Suprapubic skin (tissue), 4 donors: ENCODE measurements at places on chromosomes 12 and 14.

GRCh38 chr14:72583316-72584272, 310.3 kb downstream of the DPF3 start:
- no peak for DNase-seq

- DNase-seq, result no peak
Measured at GRCh38 chr12:105555556-105556295, 225.2 kb downstream of the C12orf75 start.

GRCh38 chr12:117121441-117121840, 22.2 kb upstream of the TESC start:
- no peak for DNase-seq

- DNase-seq, result no peak
Measured at GRCh38 chr12:47967461-47968321, 4.3 kb downstream of the TMEM106C start.

DNA sequence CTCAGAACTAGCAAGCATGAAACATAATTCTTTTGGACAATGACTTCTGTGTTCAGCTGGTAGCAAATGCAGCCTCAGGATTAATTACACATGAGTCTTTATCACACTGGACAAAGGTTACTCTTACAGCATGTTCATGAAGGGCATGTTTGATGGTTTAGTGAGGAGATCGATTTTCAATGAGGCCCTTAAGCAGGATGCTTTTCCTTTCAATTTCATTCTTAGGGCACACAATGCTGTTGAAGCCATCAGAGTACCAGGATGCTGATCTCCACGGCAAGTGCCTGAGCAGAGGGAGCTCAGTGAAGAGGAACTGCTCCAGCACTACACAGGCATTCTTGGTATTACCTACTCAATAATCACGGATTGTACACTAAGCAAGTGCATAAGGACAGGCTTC, 542.0 kb downstream of the SNAPC1 start:
- DNase-seq, result no peak

DNA sequence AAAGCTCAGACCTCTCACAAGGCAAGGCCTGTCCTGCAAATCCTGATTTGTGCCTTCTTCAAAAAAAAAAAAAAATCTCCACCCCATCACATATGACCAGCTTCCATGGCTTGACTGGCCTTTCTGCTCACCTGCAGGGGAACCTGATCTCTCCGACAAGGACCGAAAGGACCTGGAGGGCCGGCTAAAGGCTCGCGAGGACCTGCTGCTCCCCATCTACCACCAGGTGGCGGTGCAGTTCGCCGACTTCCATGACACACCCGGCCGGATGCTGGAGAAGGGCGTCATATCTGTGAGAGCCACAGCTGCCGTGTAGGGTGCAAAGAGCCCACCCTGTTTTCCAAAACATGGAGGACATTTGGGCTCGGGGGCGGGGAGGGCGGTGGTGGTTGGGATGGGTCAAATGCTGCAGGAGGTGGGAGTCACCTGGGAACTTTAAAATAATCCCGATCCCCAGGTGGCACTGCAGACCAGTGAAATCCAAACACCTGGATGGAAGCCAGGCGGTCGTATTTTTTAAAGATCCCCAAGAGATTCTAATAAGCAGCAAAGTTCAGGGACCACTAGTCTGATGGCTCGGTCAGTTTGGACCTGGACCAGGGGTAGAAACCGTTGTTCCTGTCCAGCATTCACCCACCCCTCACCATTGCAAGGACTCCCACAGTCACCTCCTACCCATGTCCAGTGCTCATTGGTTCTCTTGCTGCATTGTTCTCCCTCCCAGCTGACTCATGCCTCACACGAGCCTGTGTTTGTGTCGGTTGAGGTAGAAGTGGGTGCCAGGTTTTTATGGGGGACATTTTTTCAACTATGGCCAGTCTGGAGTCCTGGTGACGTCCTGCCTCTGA, 44.8 kb downstream of the FOXN4 start:
- peak; percentile 90 for DNase-seq

DNA sequence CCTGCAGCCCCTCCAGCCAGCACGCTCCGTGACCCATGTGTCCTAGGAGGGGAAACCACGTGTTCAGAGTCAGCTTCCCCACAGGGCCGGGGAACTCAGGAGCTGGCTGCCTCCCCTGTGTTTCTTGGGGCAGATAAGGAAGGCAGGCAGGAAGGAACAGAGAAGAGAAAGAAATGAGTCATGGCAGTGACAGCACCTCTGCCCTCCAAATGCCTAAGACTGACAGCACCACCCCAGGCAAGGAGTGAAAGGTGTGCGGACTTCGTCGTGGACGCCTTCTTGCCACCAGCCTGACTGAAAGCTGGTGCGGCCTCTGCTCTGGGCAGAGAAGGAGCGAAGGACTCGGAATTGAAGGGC, 167.0 kb upstream of the FKBP4 start:
- peak; percentile 29 for DNase-seq

- peak; percentile 87 for DNase-seq
Measured at GRCh38 chr12:68808388-68809189, 612 bp downstream of the MDM2 start.

DNA sequence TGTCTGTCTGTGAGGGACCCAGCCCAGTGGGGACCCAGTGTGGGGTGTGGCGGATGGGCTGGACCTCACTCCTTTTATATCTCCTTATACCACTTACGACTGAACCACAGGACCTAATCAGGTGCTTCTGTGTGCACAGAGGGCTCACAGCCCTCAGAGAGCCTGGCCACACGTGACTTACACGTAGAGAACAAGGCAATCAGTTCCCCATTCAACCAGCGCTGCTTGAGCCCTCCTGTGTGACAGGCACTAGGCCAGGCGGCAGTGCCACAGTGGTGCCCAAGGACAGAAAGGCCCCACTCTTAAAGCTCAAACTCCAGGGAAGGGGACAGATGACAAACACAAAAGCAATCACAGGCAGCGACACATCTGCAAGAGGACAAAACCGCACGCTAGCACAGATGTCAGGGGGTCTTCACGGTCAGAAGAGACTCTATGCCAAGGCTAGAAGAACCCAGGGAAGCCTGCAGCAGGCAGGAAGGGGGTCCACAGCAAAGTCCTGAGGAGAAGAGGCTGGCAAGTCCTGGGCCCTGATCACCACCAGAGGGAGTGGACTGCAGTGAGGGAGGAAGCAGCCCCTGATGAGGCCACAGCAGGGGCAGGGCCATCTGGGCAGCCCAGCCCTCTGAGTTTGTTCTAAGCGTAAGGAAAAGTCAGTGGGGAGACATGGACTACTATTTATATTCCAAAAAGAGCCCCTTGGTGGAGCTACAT, 39.3 kb downstream of the SETD3 start:
- DNase-seq, result no peak

DNA sequence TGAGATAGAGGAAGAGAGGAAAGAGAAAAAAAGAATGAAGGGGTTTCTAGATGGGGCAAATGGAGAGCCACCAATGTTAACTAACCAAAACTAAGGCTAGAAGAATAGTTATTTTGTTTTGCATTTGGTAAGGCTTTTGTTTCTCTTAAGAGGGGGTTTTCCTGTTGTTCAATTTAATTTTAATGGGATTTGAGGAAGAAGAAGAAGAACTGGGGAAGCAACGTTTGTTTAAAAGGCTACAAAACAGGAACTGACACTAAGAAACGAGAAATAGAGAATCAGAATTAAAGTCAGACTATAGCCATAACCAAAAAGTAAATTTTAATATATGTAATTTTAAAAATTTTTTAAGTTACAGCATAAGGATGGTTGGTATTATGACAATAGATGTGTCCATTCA, 13.7 kb downstream of the TXNDC16 start:
- DNase-seq, result no peak

DNA sequence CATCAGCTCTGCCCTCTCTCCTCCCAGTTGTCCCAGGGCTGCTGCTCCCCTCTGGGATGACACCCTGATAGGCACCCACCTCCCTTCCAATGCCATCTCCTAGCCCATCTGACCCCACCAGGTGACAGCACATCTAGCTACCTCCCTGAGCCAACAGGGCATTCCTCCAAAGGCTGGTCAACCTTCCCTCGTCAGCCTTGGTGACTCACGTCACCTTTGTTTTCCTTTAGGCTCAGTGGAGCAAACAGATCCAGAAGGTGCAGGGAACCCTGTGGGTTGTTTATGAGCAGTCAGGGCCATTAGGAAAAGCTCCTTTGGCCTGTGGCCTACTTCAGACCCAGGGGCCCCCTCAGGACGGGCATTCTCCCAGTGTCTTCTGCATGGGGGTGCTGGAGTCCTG, 32.4 kb downstream of the PIGH start:
- peak; percentile 55 for DNase-seq

DNA sequence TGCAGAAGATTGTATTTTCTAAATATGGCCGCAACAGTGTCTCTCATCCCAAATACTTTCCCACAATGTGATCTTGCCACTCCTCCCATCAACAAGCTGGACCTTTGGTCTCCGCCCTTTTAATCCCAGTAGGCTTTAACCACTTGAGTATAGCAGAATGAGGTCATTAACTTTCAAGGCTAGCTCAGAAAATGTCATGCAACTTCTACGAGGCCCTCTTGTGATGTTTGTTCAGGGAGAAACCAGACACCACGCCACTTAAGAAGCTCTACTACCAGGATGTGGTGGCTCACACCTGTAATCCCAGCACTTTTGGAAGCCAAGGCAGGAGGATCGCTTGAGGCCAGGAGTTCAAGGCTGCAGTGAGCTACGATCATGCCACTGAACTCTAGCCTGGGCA, 20.1 kb upstream of the OR6J1 start:
- DNase-seq, result no peak

- DNase-seq, result peak; percentile 90
Measured at GRCh38 chr12:46371718-46372543, 642 bp downstream of the SLC38A2 start.

DNA sequence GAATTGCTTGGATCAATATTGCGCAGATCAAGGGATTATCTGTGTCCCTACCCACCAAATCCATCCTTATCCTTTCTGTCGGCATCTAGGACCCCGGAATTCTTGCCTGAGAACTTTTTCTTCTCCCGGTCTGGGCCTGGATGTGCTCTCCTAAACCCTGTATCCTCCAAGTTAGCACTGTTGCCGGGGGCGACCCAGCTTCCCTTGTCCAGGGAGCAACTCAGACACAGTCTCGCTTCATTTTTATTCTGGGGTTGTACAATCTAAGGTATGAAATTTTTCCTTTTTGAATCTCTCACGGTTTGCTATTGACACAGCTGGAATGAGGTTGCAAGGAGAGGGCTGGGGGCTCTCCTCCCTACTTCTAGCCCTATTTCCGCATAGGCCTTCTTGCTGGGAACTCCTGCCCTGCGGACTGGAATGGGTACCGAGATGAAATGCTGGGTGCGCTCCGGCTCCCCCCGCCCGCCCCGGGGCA, 403 bp upstream of the PNP start:
- no peak for DNase-seq

DNA sequence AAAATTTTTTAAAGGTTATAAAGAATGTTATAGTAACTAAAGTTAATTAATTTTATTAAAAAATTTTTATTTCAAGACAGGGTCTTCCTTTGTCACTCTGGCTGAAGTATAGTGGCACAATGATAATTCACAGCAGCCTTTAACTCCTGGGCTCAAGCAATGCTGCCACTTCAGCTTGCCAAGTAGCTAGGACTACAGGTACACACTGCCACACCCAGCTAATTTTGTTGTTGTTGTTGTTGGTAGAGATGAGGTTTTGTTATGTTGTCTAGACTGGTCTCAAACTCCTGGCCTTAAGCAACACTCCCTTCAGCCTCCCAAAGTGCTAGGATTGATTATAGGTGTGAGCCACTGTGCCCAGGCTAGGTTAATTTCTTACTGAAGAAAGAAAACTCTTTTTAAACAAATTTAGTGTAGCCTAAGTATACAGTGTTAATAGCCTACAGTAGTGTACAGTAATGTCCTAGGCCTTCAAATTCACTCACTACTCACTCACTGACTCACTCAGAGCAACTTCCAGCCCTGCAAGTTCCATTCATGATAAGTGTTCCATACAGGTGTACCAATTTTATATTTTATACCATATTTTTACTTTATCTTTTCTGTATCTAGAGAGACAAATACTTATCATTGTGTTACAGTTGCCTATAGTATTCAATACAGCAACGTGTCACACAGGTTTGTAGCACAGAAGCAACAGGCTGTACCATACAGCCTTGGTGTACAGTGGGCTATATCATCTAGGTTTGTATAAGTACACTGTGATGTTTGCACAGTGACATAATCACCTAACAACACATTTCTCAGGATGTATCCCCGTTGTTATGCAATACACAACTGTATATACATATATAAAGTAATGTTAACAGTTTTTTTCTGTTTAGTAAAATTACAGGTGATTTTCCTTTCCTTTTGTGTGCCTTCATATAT, 24.7 kb upstream of the DNAAF2 start:
- no peak for DNase-seq

GRCh38 chr14:65387628-65388027, 24.9 kb upstream of the FUT8 start:
- no peak for DNase-seq

DNA sequence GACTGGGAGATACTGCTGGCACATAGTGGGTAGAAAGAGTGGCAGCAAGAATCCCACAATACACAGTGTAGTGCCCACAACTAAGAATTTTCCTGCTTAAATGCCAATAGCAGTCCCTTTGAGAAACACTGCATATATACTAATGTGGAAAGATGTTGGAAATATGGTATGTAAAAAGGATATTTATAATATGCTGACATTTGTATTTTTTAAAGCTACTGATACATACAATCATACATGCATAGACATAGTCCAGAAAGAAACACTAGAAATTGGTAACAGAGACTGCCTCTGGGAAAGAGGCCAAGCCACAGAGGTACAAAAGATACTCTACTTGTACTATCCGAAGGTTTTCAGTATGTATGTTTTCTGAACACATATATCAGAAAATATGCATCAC, 30.3 kb downstream of the TRIP11 start:
- no peak for DNase-seq

- DNase-seq, result no peak
Measured at GRCh38 chr14:86035882-86036281, 505.9 kb downstream of the FLRT2 start.
